ENCODE measurements at places on chromosomes 2 and 18. TPM values are rescaled to one million over a fixed set of nuclear protein-coding genes. Genes with fewer than 3 reads are reported as not detected.

Gene FASTKD2
- 44.6 TPM for total RNA-seq

GRCh38 chr2:135874777-135875365 lies 1.4 kb downstream of the MCM6 start:
- DNase-seq, result no peak

DNA sequence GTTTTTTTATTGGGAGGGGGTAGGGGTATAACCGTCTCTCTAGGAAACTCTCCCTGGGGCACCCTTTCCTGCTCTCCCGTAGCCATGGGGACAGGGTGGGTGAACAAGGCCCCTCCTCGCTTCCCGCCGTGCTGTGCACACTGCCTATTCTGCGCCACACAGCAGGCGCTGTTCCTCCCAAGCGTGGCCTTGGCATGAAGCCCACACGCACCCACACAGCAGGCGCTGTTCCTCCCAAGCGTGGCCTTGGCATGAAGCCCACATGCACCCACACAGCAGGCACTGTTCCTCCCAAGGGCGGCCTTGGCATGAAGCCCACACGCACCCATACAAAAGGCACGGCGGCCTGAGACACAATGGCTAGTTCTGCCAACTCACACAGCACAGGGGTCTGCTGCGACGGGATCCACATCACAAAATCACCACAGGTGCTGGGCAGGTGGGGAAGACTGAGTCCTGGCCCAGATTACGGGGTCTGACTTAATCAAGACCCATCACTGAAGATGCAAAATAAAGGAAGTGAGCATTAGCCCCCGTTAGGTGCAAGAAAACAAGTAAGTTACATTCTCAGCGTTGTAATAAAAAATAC lies 46.6 kb upstream of the TPO start:
- DNase-seq, result peak; percentile 58

DNA sequence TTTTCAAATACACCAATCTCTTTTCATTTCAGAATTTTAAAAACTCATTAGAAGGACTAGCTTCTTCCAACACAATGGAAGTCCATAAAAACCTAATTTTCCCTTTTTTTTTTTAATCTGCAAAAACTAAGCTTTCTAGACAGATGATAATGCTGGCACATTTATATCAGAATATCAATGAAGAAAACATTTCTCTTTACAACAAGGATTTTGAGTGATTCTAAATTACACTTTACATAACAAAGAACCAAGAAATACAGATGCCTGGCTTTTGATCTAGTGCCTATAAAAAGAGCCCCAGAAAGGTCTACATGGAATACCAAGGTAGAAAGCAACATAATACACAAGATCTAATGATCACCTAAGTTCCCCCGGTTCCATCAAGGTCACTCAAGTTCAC lies 108.0 kb downstream of the AFF3 start:
- DNase-seq, result no peak

DNA sequence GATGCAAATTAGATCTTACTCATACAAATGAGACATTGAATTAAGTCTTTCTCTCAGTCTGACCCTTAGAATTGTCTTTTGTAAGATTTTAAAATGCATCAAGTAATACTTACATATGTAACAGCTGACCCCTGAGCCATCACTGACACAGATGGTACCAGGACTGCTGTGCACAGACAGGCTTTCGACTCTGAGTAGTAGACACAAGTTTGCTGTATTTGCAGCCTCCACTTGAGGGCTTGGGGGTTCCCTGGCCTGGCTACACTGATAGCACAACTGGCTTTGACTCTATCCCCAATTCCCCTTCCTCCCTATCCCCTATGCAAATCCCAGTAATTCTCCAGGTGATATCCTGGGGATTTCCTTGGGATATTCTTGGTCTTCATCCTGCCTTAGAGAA lies 200.7 kb downstream of the RPIA start:
- DNase-seq, result no peak

All from occipital lobe (tissue), 3 donors.